ENCODE measurements at places on chromosomes 6 and 20.

DNA sequence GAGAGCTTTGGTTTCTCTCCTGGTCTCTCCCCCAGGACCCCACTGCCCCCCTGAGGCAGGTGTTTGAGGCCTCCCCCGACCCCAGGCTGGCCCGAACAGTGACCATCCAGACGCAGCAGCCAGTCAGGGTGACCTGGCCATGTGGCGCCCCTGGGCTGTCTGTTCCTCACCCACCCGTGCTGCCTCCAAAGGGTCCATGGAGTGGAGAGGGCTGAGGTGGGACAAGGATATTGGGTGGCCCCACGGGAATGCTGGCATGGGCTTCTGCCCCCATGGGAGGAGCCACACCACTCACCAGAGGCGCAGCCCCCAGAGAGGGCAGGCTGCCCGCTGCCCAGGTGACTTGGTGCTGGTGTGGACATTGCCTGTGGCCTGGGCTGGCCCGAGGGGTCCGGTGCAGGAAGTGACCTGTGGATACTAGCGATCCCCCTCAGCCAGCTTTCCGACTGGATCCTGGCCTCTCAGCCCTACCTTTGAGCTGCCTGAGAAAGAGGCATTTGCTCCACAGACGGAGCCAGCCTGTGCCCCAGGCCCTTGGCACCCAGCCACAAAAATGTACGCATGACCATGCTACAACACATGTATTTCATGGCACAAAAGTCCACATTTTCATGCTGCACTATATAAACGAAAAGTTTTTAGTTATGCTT, 50.8 kb downstream of the BCAS4 start:
- no peak for DNase-seq

- no peak for DNase-seq
Measured at GRCh38 chr6:85496009-85496579, 46.2 kb downstream of the NT5E start.

DNA sequence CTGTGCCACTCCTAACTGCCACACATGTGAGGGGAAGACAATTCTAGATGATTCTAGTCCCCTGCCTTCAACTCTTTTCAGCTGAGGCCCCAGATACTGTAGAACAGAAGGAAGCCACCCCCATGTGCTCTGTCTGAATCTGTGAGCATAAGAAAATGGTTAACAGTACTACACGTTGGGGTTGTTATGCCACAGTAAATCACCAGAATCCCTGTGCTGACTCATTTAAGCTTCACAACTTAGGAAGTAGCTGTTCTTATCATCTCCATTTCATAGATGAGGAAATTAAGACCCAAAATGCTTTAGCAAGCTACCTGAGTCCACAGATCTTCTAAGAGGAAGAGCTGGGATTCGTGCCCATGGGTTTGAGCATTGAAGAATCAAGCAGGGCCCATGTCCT, 27.4 kb upstream of the SCRT2 start:
- DNase-seq = no peak

DNA sequence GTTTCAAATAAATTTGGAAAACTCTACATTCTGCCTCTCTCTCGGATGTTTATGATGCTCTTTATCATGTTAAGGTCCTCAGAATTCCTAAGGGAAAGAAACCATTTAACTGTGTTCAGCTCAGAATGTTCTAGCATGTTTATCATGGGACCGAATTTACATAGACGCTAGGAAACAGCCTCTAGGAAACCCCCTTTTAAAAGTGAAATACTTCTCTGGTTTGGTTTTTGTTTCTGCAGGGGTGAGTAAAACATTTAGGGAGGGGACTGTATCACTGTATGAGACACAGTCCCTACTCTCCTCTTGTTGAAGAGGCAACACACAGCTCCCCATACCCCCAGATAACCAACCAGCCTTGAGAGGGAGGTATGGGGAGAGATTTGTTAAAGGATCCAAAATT, 267.6 kb upstream of the SUPT3H start:
- DNase-seq = no peak

- DNase-seq = no peak
Measured at GRCh38 chr20:52804497-52805295, 167.5 kb upstream of the TSHZ2 start.

DNA sequence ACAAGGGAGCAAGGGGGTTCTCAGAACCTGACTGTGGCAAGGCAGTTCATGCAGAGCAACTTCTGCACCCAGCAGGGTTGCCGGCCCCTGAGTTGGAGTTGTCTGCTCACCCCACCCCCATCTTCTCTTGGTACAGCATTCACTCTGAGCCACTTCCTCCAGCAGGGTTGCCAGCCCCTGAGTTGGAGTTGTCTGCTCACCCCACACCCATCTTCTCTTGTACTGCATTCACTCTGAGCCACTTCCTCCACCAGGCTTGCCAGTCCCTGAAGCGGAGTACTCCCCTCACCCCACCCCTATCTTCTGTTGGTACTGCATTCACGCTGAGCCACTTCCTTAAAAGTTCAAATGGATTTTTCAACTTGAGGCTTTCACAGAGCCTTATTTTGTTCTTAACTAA, 79.7 kb upstream of the SYNDIG1 start:
- no peak for DNase-seq

DNA sequence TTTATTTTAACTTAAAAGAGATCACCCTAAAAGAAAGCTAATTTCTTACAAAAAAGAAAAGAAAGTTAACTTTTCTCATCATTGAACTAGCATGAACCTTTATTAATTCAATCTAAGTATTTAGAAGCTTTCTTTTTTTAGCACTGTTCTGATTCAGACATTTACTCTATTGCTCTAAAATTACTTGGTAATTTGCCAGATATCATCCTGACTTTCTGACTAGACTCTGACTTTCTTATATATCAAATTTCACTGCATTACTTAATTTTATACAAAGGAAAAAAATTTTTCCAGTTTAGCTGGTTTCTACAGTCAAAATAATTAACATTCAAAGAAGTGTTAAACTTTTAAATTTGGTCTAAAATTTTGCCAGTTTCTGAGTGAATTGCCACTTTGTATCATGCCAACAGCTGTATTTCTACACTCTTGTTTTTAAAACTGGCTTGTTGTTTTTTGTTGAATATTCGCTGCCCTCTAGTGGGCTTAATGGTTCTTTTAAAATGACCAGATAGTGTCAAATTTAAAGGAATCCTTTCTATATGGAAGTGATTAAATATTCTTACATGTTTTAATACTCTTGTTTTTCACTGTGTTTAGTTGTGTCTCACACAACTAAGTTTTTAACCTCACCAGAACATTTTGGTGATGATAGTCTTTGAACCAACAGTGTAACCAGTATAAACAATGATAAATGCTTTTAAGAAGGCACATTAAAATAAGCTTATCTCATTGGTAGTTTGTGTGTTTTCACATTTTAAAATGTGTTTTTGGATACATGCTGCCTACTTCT, 102.0 kb downstream of the POPDC3 start:
- peak; percentile 67 for DNase-seq

DNA sequence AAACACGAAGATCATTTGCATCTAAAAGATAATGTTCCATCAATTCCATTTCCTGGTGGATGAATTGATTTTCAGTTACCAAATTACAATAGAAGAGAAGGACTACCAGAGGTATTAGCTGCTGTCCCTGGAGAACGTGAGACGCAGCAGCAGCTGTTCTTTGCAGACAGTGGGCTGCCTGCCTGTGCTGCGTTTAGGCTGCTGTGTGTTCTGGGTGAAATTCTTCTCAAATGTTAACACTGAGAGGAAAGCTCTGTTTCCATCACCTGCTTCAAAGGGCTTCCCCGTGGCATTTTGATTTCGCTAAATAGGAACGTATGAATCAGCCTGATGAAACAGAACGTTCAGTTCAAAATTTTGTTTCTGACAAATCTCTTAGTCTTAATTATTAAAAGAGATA, 362.2 kb downstream of the C6orf118 start:
- no peak for DNase-seq

GRCh38 chr6:150978624-150979023, 113.1 kb downstream of the MTHFD1L start:
- DNase-seq = no peak

GRCh38 chr6:43778131-43778855, 8.3 kb downstream of the VEGFA start:
- no peak for DNase-seq

DNA sequence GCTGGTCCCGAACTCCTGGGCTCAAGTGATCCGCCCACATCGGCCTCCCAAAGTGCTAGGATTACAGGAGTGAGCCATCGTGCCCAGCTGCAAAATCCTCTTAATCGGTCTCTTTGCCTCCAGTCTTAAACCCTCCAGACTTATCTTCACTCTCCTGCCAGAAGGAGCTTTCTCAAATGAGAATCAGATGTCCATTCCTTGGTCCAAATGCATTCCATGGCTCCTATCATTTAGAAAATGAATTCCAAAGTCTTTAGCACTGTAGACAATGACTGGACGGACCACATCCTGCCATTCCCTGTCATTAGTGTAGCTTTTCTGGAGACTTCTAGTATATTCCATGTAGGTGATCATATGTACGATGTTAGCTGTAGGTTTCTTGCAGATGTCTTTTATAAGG, 141.9 kb downstream of the ID4 start:
- no peak for DNase-seq

GRCh38 chr20:23295934-23296333, 54.7 kb upstream of the NXT1 start:
- no peak for DNase-seq

DNA sequence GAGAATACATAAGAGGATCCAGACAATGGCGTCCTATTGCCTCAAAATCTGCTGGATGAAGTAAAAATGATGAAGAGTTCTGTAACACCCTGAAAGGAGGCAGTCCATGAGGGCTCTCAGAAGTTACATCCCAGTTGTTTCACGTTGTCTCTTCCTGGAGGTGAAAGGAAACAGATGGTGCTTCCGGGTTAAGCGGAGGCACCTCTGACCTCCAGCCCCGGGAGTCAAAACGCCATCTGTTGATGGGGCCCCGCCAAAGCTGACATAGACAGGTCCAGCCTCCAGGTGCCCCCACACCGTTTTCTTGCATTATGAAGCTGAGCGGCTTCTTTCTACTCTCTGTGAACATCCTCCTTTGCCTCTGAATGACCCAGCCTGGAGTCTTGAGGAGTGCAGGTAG, 9.5 kb downstream of the SEMG2 start:
- DNase-seq = no peak

- DNase-seq = no peak
Measured at GRCh38 chr6:90488816-90489215, 98.1 kb downstream of the MAP3K7 start.

Measured in muscle of back (tissue), 13 donors.